ENCODE measurements at places on chromosomes 7 and 10.

- no peak for DNase-seq
Observed at GRCh38 chr10:31686599-31686998, 242.0 kb downstream of the ARHGAP12 start.

DNA sequence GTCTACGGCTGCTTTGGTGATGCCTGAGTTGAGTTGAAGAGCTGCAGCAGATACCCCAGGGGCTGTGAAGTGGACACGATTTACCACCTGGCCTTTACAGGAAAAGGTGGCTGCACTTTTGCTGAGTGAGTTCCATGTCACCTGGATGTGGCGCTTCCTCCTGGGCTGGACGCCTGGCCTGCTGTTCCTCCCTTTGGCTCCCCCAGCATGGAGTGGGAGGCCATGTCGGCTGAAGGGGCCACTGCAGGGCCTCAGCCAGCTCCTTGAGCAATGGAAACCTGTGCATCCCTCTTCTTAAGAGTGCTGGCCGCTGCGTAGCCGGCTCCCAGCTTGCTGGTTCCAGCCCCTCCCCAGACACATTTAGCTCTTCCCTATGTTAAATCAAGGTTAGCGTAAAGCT lies 221.0 kb downstream of the GLRX3 start:
- peak; percentile 9 for DNase-seq

- no peak for DNase-seq
Observed at GRCh38 chr10:8041992-8042720, 12.3 kb upstream of the GATA3 start.

DNA sequence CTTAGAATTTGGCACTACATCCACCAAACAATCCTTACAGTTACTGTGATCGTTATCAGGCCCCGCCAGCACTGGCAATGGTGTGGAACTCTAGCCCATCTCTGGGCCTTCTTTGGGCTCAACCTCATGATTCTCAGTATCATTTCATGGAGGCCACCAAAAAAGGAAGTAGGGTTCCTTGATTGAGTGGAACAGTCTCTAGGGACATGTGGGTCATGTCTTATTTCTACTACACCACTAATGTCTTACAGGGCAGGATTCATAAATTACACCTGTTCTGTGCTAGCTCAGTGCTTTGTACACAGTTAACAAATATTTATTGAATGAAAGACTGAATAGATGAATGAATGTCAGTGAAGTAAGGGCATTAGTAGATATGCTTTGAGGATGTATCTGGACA lies 53.9 kb downstream of the AP3M1 start:
- no peak for DNase-seq

GRCh38 chr7:151873402-151873965 lies 3.4 kb downstream of the PRKAG2 start:
- no peak for DNase-seq

- no peak for DNase-seq
Observed at GRCh38 chr10:129741978-129742741, 221.9 kb downstream of the EBF3 start.

DNA sequence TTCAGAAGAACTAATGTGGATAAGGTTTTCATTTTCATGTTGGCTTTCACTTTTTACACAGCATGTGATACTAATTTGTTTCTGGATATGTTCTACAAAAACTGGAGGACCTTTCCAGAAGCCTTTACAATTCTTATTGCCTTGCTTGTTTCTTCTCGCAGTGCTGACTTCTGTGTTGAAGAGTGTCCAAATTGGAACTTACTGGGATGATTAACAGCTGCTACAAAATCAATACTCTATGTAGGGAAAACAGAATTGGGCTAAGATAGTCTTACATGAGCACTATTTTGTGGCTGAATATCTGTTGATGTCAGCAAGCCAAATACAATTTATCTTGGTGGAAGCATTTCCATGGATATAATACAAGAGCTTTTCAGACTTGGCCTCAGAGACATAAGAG lies 351.2 kb downstream of the DGKB start:
- DNase-seq: no peak
